ENCODE measurements at places on chromosomes 7 and 10. TPM values are rescaled to one million over a fixed set of nuclear protein-coding genes. Genes with fewer than 3 reads are reported as not detected.

DNA sequence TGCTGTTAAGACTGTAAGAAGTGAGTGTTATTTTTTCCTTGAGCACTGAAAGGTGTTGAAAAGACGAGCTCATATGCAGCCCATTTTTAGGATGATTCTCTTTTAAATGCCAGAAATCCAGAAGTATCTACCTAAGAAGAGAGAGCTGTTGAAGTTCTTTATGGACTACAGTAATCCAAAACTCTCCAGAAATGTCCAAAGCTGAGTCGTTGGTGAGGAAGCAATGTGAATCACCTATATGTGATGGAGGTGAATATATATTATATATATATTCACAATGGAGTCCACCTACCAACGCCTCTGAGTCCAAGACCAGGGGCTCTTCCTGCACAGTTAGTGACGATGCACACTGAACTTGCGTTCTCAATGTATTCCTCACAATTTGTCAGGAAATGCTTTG, 252.7 kb upstream of the PITRM1 start:
- no peak overlapping the region for H3K4me3 ChIP-seq
- H3K27me3 ChIP-seq, result peaks cover 13% of the 10 kb centered on the region
- H3K4me1 ChIP-seq, result peaks cover 41% of the 10 kb centered on the region
- DNase-seq, result no peak
- peaks cover 8% of the 10 kb centered on the region for H3K36me3 ChIP-seq
- H3K27ac ChIP-seq, result no peak overlapping the region

The CASTOR2 gene
- total RNA-seq, result 4.3 TPM

The INA gene
- 0.08 TPM for total RNA-seq

DNA sequence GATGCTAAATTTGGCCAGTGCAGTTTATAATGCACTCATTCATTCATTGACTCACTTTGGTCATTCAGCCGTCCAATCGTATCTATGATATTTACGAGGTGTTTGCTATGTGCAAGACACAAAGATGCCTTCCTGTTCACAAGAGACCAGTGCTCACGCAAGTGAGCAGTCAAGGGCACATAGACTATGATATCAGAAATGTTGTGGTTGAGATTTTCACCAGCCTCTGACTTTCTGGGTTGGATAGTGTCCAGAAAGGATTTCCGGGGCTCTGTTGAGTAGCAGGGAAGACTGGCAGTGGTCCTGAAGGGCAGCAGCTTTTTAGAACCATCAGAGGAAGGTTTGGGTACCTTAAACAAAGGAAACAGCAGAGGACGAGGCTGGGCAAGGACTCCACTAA, 191.8 kb downstream of the GALNT17 start:
- no peaks in the 10 kb centered on the region for H3K36me3 ChIP-seq

- DNase-seq, result no peak
- no peak overlapping the region for H3K4me3 ChIP-seq
- H3K4me1 ChIP-seq, result no peaks in the 10 kb centered on the region
Measured at GRCh38 chr10:12868229-12868628, 133.3 kb downstream of the CCDC3 start.

The ARMC3 gene
- total RNA-seq, result not detected

The SERPINE1 gene
- 0.28 TPM for total RNA-seq

DNA sequence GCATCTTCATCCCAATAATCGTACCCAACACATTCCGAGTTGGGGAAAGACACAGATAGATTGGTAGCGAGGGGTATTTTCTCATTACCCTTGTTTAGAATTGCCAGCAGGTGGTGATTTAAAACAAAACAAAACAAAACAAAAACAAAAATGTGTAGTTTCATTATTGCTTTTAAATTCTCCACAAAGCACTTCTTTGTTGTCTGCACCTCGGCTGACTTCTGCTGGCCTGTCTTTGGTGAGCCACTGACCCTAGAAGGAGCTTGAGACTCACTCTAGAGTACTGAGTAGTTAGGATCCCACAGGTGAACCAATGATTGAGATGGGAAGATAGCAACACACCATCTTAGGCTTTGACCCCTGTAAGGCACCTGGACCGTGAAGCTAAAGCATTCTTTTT, 105.4 kb upstream of the BET1 start:
- no peaks in the 10 kb centered on the region for H3K27me3 ChIP-seq
- H3K4me3 ChIP-seq, result no peak overlapping the region
- no peaks in the 10 kb centered on the region for H3K4me1 ChIP-seq
- DNase-seq, result no peak
- H3K36me3 ChIP-seq, result no peaks in the 10 kb centered on the region

The MYOZ1 gene
- total RNA-seq, result not detected

GRCh38 chr10:72239409-72239808, 23.3 kb upstream of the ASCC1 start:
- no peak overlapping the region for H3K27ac ChIP-seq
- H3K4me3 ChIP-seq, result no peak overlapping the region
- no peaks in the 10 kb centered on the region for H3K27me3 ChIP-seq
- peaks cover 27% of the 10 kb centered on the region for H3K36me3 ChIP-seq
- peaks cover 29% of the 10 kb centered on the region for H3K4me1 ChIP-seq
- no peak for DNase-seq

- H3K4me1 ChIP-seq, result no peaks in the 10 kb centered on the region
- no peak for DNase-seq
- no peaks in the 10 kb centered on the region for H3K36me3 ChIP-seq
- no peak overlapping the region for H3K27ac ChIP-seq
- H3K4me3 ChIP-seq, result no peak overlapping the region
Measured at GRCh38 chr7:11274074-11274473, 300.4 kb downstream of the PHF14 start.

GRCh38 chr10:110546077-110546476, 21.4 kb upstream of the SMC3 start:
- DNase-seq, result no peak
- H3K4me1 ChIP-seq, result peaks cover 10% of the 10 kb centered on the region
- peaks cover 16% of the 10 kb centered on the region for H3K27me3 ChIP-seq
- H3K4me3 ChIP-seq, result no peak overlapping the region

DNA sequence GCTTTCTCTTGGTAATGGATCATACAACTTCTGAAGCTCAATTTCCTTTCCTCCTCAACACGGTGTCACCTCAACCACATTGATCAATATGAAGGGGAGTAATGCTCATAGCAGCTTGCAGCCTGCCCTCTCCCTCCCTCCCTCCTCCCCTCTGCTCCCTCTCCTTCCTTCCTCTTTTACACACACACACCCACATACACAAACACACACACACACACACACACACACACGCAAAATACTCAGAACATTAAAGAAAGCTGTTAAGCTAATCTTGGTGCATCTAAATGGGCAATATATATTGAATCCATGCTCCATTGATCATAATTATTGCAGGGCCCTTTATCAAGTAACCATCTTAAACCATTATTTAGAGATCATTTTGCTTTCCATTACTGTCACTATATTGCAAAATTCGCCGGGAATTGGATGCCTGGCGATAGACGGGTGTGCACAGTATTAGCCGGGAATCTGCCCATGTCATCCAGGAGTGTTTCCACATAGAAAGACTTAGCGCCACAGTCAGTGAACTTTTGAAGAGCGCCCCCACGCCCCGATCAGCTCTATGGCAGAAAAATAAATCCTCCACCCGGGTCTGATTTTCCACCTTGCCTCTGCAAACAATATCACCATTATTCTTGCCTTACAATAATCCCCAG, 122.0 kb downstream of the PRLHR start:
- H3K4me3 ChIP-seq, result no peak overlapping the region
- H3K27ac ChIP-seq, result no peak overlapping the region
- H3K4me1 ChIP-seq, result no peaks in the 10 kb centered on the region
- H3K36me3 ChIP-seq, result no peaks in the 10 kb centered on the region

The CCDC146 gene
- total RNA-seq, result 5.3 TPM

- no peaks in the 10 kb centered on the region for H3K27me3 ChIP-seq
- H3K27ac ChIP-seq, result peak overlapping the region; percentile 3
- peaks cover 52% of the 10 kb centered on the region for H3K36me3 ChIP-seq
- H3K4me1 ChIP-seq, result no peaks in the 10 kb centered on the region
- DNase-seq, result no peak
Measured at GRCh38 chr7:128951296-128951695, 13.6 kb downstream of the IRF5 start.

DNA sequence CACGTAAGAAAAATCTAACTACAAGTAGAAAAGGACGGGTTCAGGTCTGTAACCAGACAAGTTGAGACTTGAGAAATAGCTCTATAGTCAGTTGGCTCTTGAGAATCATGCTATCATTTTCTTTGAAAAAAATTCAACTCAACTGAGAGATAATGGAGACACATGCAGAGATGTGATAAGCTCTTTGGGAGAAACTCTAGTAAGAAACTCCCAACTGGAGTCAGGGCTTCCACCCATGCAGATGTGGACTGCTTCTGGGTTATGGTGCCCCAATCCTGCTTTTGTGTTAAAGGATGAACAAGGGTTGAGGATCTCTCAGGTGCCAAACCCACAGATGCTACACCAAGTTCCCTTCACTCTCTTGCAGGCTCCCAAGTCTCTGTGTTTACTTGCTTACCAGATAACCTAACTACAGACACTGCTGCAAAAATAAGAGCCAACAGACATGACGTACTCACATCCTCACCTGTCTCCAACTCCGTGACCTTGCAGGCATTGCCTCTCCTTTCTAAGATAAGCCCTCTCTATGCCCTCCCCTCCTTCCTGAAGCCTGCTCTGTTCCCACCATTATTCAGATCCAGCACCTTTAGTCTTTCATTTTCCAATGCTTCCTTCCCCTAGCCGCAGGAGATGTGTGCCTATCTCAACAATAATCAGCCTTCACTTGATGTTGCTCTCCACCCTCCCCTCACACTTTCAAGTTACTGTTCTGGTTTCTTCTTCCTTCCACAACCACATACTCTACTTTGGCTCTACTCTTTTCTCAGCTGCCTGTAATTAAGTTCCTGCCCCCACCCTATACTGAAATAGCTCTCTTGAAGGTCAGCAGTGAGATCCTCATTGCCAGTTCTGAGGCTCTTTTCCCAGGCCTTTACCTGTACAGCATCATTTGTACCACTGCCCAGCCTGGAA, 130.0 kb downstream of the ICA1 start:
- H3K4me1 ChIP-seq, result peaks cover 77% of the 10 kb centered on the region
- peak; percentile 41 for DNase-seq
- peaks cover 5% of the 10 kb centered on the region for H3K36me3 ChIP-seq
- H3K27me3 ChIP-seq, result no peaks in the 10 kb centered on the region
- peak overlapping the region; percentile 93 for H3K27ac ChIP-seq

The MBL2 gene
- total RNA-seq, result not detected

The PRTFDC1 gene
- 1.4 TPM for total RNA-seq

- DNase-seq, result no peak
- H3K4me1 ChIP-seq, result peaks cover 30% of the 10 kb centered on the region
- peaks cover 75% of the 10 kb centered on the region for H3K36me3 ChIP-seq
- no peaks in the 10 kb centered on the region for H3K27me3 ChIP-seq
- H3K27ac ChIP-seq, result no peak overlapping the region
Measured at GRCh38 chr7:6027806-6028365, 3.3 kb upstream of the ANKRD61 start.

The DPP6 gene
- not detected for total RNA-seq

The LRRC18 gene
- not detected for total RNA-seq

GRCh38 chr10:84530724-84531325, 202.4 kb downstream of the CCSER2 start:
- H3K4me1 ChIP-seq, result peaks cover 8% of the 10 kb centered on the region
- DNase-seq, result no peak
- no peak overlapping the region for H3K4me3 ChIP-seq
- H3K36me3 ChIP-seq, result no peaks in the 10 kb centered on the region

- no peaks in the 10 kb centered on the region for H3K4me1 ChIP-seq
- H3K36me3 ChIP-seq, result peaks cover 40% of the 10 kb centered on the region
- DNase-seq, result no peak
- H3K27me3 ChIP-seq, result no peaks in the 10 kb centered on the region
Measured at GRCh38 chr7:98236355-98237185, 15.5 kb downstream of the TECPR1 start.

DNA sequence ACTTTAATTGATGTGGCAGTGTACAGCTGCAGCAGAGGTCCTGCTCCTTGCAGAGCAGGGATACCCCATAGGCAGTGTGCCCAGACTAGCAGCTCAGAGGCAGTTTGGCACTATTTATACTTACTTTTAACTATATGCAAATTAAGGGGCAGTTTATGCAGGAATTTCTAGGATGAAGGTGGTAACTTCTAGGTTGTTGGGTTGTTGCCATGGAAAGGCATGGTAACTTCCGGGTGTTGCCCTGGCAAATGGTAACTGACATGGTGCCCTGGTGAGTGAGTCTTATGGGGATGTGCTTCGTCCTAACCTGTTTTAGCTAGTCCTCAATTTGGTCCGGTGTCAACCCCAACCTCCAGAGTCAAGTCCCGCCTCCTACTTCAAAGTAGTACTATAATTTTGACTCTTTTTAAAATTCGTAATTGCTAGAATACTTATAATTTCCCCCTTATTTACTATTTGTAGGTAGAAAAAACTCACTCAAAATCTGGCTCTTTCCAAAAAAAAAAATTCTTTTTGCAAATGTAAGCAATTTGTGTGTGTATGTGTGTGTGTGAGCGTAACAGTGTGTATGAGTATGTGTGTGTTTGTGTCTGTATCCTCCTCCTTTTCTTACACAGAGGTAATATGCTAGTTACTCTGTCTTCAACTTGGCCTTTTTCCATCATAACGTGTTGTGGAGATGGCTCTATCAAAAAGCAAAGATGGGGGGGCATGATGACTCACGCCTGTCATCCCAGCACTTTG, 5.9 kb downstream of the COL26A1 start:
- H3K27ac ChIP-seq, result no peak overlapping the region
- peaks cover 44% of the 10 kb centered on the region for H3K27me3 ChIP-seq
- H3K4me1 ChIP-seq, result peaks cover 7% of the 10 kb centered on the region
- no peaks in the 10 kb centered on the region for H3K36me3 ChIP-seq

DNA sequence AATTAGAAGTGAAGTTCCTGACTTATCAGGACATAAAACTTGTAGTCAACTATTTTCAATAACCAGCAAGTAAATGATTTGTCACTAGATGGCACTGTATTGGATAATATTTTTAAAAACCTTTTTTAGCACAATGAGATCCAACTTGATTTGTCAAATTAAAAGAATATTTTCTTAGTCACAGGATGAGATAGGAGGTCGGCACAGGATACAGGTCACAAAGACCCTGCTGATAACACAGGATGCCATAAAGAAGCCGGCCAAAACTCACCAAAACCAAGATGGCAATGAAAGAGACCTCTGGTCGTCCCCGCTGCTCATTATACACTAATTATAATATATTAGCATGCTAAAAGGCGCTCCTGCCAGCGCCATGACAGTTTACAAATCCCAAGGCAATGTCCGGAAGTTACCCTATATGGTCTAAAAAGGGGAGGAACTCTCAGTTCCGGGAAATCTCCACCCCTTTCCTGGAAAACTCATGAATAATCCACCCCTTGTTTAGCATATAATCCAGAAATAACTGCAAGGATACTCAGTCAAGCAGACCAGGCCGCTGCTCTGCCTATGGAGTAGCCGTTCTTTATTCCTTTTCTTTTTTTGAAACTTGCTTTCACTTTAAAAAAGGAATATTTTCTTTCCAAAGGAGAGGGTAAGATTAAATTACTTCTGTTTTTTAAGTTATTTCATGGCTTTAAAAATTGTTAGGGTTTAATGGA, 255.7 kb upstream of the MKLN1 start:
- H3K36me3 ChIP-seq, result peaks cover 43% of the 10 kb centered on the region
- H3K27me3 ChIP-seq, result no peaks in the 10 kb centered on the region
- DNase-seq, result no peak
- peak overlapping the region; percentile 27 for H3K27ac ChIP-seq

DNA sequence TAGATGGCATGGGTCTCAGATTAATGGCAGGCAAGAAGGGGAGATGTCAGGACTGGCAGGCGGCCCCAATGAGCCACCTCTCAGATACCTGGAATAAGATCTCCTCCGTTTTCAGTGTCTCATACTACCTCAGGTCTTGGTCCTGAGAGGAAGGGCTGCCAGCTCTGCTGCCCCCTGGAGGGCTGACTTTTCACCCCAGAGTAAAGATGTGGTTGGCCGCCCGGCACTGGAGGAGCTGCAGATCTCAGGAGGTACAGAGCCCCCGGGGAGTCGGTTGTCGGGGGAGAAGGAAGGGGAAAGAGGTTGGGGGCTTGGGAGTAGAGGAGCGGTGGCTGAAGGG, 642 bp upstream of the COL13A1 start:
- H3K27ac ChIP-seq, result no peak overlapping the region
- DNase-seq, result peak; percentile 35
- no peak overlapping the region for H3K4me3 ChIP-seq
- peaks cover 4% of the 10 kb centered on the region for H3K4me1 ChIP-seq
- H3K27me3 ChIP-seq, result peaks cover 48% of the 10 kb centered on the region
- no peaks in the 10 kb centered on the region for H3K36me3 ChIP-seq

The PTPN20 gene
- 0.45 TPM for total RNA-seq
